ENCODE measurements at places on chromosomes 6 and 20. TPM values are rescaled to one million over a fixed set of nuclear protein-coding genes. Genes with fewer than 3 reads are reported as not detected.

Gene MICB
- 2.9 TPM for total RNA-seq

Gene ADGB
- total RNA-seq = not detected

Gene PI3
- total RNA-seq = not detected

Gene TULP1
- not detected for total RNA-seq

Gene TNFRSF6B
- total RNA-seq = 7.0 TPM

Gene BFSP1
- total RNA-seq = 0.67 TPM

GRCh38 chr6:35037664-35038038, 103.5 kb downstream of the TCP11 start:
- no peak for DNase-seq

DNA sequence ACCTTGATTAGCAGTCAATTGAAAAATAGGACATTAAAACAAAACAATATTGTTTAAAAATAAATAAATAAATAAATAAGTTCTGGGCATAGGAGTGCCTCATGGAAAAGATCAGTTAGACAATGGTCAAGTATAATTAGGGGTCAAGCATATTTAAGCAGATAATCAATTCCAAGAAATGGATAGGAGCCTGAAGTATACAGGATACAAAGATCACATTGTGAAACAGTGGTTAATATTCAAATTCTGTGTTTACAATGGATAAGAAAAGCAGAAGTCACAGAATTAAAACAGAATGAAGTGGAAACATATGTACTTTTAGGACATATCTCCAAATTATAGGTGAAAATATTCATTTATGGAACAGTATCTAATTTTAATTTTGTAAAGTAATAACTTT, 1028.6 kb upstream of the CITED2 start:
- no peak for DNase-seq

DNA sequence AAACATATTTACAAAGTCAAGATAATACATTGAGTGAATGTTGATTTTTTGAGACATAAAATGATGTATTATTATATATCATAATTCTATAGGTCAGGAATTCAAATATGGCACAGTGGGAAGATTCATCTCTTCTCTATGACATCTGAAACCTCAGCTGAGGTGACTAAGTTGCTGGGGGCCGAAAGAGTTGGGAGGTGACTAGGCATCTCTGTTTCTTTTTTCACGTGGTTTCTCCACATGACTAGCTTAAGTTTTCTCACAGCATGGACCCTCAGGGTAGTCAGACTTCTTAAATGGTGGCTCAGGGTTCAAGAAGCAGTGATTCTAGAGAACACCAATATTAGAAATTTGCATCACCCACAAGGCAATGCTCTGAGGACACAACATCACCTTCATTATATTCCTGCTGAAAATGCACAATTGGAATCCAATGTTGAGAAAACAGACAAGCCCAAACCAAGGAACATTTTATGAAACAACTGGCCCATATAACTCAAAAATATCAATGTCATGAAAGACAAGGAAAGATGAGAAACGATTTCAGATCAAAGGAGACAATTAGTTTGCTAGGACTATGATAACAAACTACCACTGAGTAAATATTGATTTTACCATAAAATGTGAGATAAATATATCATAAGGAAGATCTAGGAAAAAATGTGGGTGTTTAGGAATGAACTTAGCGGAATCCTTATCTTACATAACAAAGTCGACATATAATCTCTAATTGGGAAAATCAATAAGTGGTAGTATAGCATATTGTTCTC, 273.3 kb upstream of the IRAK1BP1 start:
- no peak for DNase-seq

DNA sequence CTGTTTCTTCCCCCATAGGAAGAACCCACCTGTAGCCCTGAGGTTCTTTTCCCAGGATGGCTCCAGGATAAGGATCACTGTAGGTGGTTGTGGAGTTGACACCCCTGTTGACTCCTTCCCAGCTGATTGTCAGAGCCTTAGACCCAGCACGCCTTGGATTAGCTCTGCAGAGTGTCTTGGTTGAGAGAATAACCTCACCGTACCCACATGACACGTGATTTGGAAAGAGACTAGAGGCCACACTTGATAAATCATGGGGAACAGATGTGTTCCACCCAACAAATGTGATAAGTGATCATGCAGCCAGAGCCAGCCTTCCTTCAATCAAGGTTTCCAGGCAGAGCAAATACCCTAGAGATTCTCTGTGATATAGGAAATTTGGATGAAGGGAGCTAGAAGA, 12.2 kb downstream of the BTN3A1 start:
- DNase-seq = no peak

- no peak for DNase-seq
Measured at GRCh38 chr6:13256266-13257001, 71.9 kb downstream of the TBC1D7 start.

DNA sequence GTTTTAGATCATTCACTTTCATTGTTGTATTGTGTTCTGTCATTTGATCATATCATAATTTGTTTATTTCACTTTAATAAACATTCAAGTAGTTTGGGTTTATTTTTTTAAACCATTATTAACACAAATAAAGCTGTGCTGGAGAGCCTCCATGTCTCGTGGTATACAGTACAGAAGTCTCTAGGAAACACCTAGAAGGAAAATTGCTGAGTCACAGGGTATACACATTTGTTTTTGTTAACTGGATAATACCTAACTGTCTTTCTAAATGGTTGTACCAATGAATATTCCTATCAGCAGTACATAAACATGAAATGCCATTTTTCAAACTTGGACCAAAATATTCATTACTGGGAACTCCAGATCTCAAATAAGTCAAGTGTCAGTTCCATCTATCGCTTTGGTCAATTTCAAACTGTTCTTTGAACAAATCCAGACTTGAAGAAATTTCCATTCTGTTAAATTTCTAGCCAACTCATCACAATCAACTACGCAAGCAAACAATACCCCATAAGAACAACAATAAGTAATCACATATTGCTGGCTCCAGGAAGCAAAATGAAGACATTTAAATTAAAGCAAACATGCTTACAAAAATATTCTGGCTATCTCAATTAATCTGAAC, 138.1 kb downstream of the ATXN1 start:
- DNase-seq = no peak

All from posterior vena cava (tissue), 2 donors.